Stimulated activated naive B cell treated with anti-CD40 and anti-IgM and Interleukin-4, amounts not matched to agents 10 μg/mL and 1 μg/mL and 100 μg/mL, for 72 hours (primary cell): ENCODE measurements at places on chromosomes 5 and 9.

DNA sequence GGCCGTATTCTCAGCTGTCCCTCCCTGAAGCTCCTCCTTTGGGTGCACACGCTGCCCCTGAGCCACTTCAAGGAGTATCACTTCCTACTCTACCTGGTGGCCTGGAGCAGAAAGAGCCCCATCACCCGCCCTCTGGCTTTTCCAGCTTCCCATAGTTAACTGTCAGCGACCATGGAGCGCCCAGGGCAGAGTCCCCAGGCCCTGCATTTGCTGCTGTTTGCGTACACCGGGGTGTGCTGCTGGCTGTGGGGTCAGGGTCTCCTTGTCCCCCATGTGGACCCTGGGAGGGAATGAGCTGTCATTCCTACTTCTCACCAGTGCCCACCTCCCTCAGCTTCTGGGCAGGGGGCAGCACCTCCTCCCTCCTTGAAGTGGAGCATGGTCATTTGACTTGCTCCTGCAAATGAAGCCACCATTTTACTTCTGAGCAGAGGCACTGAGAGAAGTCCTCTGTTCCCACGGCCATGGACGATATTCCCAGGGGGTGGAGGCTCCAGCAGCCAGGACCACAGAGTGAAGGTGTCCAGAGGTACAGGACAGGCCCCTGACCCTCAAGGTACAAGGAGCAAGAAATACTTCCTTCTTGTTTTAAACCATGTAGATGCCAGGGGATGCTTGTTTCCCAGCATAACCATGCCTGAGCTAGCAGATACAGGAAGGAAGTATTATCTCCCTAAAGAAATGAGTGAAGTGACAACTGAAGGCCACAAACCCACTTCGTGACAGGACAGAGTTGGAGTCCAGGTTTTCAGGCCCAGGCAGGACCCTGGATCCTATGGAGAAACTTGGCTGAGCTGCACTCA, 40.6 kb upstream of the COL5A1 start:
- H3K27me3 ChIP-seq, result no peaks in the 10 kb centered on the region
- DNase-seq, result no peak
- H3K27ac ChIP-seq, result no peak overlapping the region
- no peak overlapping the region for H3K4me3 ChIP-seq

GRCh38 chr5:979100-979817, 29.3 kb upstream of the NKD2 start:
- DNase-seq, result no peak
- peaks cover 44% of the 10 kb centered on the region for H3K27me3 ChIP-seq
- no peak overlapping the region for H3K4me3 ChIP-seq
- no peaks in the 10 kb centered on the region for H3K4me1 ChIP-seq
- no peak overlapping the region for H3K27ac ChIP-seq
- no peaks in the 10 kb centered on the region for H3K36me3 ChIP-seq

DNA sequence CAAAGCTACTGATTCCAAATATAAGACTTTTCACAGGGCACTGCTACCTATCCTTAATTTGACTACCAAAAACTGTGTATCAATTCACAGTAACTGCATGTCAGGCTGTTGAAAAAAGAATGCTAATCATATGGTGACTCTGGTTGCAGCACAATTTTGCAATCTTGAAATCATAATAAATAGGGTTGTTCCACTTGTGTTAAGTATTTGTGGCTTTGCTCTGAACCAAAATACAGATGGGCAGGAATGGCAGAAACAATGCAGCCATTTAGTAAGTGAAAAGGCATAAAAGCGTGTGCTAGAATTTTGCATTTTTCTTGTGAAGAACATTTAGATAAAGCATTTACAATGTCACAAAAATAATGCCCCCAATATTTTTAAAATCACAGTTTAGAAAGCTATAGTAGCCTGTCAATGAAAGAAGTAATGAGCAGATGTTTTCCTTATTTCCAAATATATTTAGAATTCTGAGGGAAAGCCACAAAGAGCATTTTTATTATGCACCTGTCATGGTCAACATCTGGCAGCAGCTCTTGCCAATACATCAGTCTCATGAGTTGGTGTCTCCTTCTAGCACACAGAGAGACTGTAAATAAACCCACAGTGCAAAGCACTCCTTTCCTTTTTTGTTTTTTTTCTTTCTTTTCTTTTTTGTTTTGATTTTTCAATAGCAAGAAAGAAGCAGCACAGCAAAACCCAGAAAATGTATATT, 54.8 kb upstream of the PAM start:
- DNase-seq, result no peak
- H3K27ac ChIP-seq, result no peak overlapping the region
- H3K36me3 ChIP-seq, result no peaks in the 10 kb centered on the region
- no peak overlapping the region for H3K4me3 ChIP-seq

DNA sequence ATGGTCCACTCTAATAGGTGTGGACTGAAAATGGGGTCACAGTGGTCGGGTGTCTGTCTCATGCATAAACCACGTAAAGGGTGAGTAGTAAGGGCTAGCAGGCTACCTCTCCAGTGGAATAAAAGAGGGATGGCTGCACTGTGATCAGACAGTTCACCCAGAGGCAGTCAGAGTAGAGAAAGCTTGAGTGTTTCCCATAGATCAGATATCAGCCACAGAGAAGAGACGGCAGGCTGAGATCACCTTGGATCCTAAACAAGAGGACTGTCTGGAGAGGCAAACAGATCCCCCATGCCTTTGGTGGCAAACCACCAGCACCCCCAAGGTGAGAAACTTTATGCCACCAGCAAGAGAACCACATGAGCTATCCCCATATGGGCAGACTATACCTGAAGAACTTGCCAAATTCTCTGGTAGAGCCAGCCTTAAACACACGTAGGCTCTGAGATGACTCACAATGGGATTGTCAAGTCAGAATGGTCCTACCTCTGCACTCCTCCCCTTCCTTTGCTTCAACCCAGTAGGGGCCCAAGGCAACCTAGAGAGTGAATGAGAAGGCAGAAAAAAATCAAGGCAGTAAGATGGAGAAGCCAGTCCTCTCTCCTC, 205.2 kb upstream of the MAP3K1 start:
- H3K4me3 ChIP-seq, result no peak overlapping the region
- peaks cover 31% of the 10 kb centered on the region for H3K4me1 ChIP-seq
- no peak for DNase-seq
- H3K27me3 ChIP-seq, result no peaks in the 10 kb centered on the region

DNA sequence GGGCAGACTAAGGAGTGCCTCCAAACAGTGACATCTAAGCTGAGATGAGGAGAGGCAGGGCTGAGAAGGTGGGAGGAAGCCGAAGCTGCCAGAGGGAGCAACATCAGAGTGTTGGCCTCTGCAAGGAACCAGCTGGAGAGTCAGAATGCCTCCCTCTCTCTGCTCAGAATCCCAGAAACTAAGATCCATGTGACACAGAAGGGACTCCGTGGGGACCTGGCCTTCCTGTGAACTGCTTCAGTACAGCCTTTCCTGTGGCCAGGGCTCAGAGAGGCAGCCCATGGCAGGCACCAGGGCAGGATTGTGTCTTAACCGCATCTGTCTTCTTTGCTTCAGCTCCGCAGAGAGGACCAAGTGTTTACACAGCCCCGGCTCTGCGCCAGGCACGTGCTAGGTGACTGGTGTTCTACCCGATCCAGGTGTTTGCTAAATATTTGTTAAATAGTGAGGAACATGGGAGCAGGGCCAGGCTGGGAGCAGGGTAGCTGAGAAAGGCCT, 33.5 kb downstream of the KCNMB1 start:
- peaks cover 22% of the 10 kb centered on the region for H3K27me3 ChIP-seq
- H3K27ac ChIP-seq, result no peak overlapping the region
- no peaks in the 10 kb centered on the region for H3K36me3 ChIP-seq
- DNase-seq, result no peak

- H3K36me3 ChIP-seq, result no peaks in the 10 kb centered on the region
- DNase-seq, result no peak
- peaks cover 42% of the 10 kb centered on the region for H3K4me1 ChIP-seq
- no peaks in the 10 kb centered on the region for H3K27me3 ChIP-seq
- no peak overlapping the region for H3K27ac ChIP-seq
Observed at GRCh38 chr9:93266521-93267001, 82.6 kb downstream of the WNK2 start.

DNA sequence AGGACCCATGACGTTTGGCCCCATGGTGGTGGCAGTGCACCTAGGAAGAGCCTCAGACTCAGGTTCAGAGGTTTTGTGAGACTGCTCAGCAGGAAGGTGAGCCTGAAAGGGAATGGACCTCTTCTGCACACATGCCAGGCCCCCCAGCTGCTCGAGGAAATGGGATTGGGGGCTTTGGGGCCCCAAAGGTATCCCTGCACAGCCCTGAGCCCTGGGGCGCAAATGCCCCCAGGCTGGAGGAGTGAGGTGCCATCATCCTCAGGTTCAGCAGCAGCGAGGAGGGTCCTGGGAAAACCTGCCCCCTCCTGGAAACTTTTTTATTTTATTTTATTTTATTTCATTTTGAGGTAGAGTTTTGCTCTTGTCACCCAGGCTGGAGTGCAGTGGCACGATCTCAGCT, 171.8 kb upstream of the MVB12B start:
- DNase-seq, result no peak
- no peak overlapping the region for H3K4me3 ChIP-seq
- H3K36me3 ChIP-seq, result no peaks in the 10 kb centered on the region
- H3K4me1 ChIP-seq, result no peaks in the 10 kb centered on the region

GRCh38 chr9:109249615-109250014, 71.2 kb downstream of the EPB41L4B start:
- no peak overlapping the region for H3K4me3 ChIP-seq
- H3K27ac ChIP-seq, result no peak overlapping the region
- no peaks in the 10 kb centered on the region for H3K36me3 ChIP-seq
- peaks cover 4% of the 10 kb centered on the region for H3K4me1 ChIP-seq
- H3K27me3 ChIP-seq, result peaks cover 23% of the 10 kb centered on the region
- DNase-seq, result no peak

- H3K27me3 ChIP-seq, result no peaks in the 10 kb centered on the region
- peaks cover 13% of the 10 kb centered on the region for H3K36me3 ChIP-seq
- no peaks in the 10 kb centered on the region for H3K4me1 ChIP-seq
- H3K27ac ChIP-seq, result no peak overlapping the region
- H3K4me3 ChIP-seq, result no peak overlapping the region
Observed at GRCh38 chr5:142143878-142144277, 35.3 kb downstream of the NDFIP1 start.

DNA sequence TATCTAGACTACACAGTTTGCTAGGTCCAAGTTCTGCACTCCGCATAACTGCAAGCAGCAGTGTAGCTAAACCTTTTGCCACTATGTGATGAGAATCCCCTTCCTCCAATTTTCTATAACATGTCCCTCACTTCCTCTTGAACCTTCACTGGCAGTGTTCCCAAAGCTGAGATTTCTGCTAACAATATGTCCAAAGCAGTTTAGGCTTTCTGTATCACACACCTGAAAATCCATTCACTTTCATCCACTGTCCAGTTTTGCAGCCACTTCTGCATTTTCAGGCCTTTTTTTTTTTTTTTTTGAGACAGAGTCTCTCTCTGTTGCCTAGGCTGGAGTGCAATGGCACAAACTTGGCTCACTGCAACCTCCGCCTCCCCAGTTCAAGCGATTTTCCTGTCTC, 111.1 kb downstream of the GADD45G start:
- no peaks in the 10 kb centered on the region for H3K27me3 ChIP-seq
- peaks cover 3% of the 10 kb centered on the region for H3K36me3 ChIP-seq
- H3K4me1 ChIP-seq, result peaks cover 18% of the 10 kb centered on the region
- no peak overlapping the region for H3K27ac ChIP-seq
- no peak overlapping the region for H3K4me3 ChIP-seq

GRCh38 chr5:64632251-64632650, 58.1 kb upstream of the SHISAL2B start:
- peaks cover 3% of the 10 kb centered on the region for H3K4me1 ChIP-seq
- peaks cover 13% of the 10 kb centered on the region for H3K27me3 ChIP-seq
- H3K27ac ChIP-seq, result no peak overlapping the region
- H3K4me3 ChIP-seq, result no peak overlapping the region
- no peaks in the 10 kb centered on the region for H3K36me3 ChIP-seq

- no peak for DNase-seq
- no peak overlapping the region for H3K4me3 ChIP-seq
- no peaks in the 10 kb centered on the region for H3K27me3 ChIP-seq
- no peaks in the 10 kb centered on the region for H3K4me1 ChIP-seq
- no peak overlapping the region for H3K27ac ChIP-seq
Observed at GRCh38 chr5:15929611-15930263, 249.9 kb downstream of the MARCHF11 start.

DNA sequence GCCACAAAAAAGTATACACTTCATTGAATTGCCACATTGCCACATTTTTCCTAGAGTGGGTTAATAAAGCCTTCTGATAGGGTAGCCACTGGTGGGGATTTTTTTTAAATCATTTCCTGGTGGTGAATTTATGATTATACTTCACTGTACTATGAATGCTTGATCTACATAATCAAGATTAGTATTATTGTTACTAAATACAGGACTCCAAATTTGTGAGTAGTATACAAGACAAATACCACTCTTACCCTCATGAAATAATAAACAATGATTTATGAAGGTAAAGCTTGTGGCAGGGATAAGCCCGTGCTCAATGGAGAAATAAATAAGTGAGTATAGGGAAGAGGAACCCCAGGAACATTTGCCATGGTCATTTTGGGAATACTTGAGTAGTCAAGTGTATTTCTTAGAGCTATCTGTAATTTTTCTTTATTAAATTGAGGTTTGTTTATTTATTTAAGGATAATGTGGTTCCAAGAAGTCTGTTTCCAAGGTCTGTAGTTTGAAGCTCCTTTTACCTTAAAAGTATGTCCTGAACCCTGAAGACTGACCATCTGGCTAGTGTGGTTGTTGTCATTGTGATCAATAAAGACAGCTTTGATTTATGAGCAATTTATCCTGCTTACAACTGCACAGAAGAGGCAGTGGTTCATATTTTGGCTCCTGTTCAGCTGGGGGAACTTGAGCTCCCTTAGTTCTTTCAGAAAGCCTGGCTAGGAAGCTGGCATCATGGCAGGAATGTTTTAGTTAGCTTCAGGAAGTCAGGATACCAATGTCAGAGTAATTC, 118.6 kb downstream of the ZSWIM6 start:
- H3K27ac ChIP-seq, result no peak overlapping the region
- no peaks in the 10 kb centered on the region for H3K27me3 ChIP-seq
- H3K36me3 ChIP-seq, result peaks cover 16% of the 10 kb centered on the region
- no peak overlapping the region for H3K4me3 ChIP-seq
- DNase-seq, result no peak

DNA sequence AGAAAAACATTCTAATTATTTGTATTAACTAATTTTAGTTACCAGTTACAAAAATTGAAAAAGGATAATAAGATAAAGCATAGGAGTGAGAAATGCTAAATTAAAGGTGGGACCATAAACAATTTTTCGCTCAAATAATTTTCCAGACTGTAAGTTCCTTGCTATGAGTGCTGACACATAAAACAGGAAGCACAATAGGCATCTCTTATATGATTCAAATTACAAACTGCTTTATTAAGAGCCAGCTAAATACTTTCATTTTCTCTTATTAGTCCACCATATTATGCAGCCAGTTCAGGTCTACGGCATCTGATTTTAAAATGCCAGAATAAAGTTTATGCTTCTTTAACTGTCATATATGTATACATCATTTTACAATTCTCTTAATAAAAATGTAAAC, 4.4 kb downstream of the RC3H2 start:
- H3K27ac ChIP-seq, result no peak overlapping the region
- H3K4me3 ChIP-seq, result no peak overlapping the region
- peaks cover 3% of the 10 kb centered on the region for H3K36me3 ChIP-seq
- no peaks in the 10 kb centered on the region for H3K27me3 ChIP-seq

GRCh38 chr9:71756753-71757152, 11.6 kb downstream of the CEMIP2 start:
- no peaks in the 10 kb centered on the region for H3K27me3 ChIP-seq
- H3K4me1 ChIP-seq, result peaks cover 68% of the 10 kb centered on the region
- H3K27ac ChIP-seq, result no peak overlapping the region
- no peak overlapping the region for H3K4me3 ChIP-seq

GRCh38 chr5:68398146-68398812, 182.7 kb downstream of the PIK3R1 start:
- H3K4me1 ChIP-seq, result peaks cover 2% of the 10 kb centered on the region
- H3K36me3 ChIP-seq, result peaks cover 5% of the 10 kb centered on the region
- no peak for DNase-seq
- no peak overlapping the region for H3K27ac ChIP-seq
- no peak overlapping the region for H3K4me3 ChIP-seq
